Caudate nucleus (tissue), 63 donors: ENCODE measurements at places on chromosomes 12 and 14.

DNA sequence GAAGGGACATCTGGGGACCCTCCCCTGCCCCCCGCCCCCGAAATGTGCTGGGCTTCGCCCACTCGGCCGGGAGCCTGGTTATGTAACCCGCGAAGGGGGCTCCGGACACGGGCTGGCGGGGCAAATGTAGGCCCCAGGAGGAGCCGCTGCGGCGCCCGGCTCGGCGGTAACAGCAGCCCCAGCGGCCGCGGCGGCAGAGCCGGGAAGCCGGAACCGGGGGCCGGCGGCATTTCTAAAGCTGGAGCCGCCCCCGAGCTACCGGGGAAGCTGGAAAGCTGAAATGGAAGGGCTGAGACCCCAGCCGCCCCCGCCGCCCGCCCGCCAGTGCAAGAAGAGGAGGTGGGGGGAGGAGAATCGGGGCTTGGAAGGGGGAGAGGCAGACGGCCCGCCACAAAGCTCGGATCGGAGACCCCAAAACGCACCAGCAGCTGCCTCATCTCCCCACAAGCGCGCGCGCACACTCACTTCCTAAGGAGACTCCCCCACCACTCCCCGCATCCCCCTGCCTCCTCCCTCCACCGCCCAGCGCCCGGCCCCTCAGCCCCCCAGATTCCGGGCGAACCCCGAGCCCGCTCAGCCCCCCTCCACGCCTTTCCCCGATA, 1.5 kb downstream of the KDM2B start:
- peak; percentile 12 for DNase-seq

- DNase-seq: no peak
These were observed 77.6 kb downstream of the PTPRR start for GRCh38 chr12:70842942-70843341.

DNA sequence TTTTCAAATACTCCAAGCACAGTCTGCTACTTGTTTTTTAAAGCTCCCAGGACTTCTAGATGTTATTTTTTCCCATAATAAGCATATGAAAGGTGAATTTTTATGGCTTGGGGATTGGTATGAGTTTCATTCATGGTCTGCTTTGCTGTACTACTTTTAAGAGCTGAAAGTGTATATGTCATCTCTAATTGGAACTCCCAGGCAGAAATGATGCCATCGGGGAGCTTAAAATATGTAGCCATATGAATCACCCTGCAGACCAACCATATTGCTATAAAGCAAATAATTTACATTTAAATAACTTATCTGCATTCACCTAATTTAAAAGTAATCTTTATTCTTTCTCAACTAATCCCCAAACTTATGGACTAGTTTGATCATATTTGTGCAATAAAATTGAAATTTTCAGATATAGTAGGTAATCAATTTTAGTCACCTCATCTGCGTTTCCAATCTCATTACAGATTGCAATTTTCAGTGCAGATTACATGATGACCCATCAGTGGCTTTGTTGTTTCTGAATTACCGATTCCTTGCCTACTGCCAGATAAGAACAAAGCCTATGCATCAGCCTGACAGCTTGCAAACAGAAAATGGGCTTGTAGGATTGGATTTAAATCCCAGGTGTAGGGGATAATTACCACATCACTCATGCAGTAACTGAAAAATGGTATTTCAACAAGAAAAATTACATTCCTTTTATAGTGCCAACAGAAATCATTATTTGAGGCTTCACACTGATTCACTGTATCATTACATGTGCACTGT, 689.4 kb downstream of the NOVA1 start:
- no peak for DNase-seq

GRCh38 chr12:103441437-103442181, 54.2 kb downstream of the C12orf42 start:
- DNase-seq: no peak

GRCh38 chr12:6961695-6962284, 8.7 kb downstream of the PHB2 start:
- DNase-seq: no peak

DNA sequence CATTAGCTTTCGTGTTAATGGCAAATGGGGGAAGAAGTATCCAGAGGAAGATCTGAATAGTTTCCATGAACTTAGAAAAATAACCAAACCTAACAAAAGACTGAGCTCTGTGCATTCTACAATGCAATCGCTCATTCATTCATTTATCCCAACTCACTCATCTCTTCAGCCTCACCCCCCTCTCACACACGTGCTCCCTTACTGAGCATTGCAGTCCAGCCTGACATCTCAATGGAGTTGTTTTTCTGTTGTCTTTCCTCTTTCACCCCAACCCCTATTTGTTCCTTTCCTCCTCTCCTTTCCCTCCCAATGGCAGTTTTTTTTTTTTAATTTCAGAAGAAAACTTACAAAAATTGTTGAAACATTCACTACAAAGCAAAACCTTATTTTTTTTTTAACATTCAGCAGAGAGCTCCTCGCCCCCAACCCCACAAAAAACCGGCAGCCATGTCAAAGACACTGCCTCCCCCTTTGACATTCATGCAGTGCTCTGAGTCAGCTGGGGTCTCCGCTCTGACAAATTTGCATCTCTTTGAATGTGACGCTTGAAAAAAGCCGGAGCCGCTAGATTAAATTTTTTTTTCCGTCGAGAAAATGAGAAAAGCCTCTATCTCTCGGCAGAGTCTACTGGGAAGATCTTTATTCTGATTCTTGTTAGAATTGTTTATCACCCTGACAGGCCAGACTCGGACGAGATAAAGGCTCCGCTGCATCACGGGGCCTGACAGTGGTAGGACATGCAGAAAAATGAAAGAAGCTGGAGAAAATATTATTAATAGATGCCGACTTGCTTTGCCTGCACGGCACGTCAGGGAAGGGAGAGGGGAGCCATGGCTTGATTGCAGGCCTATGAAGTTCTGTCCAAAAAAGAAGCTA, 775.6 kb downstream of the VRK1 start:
- DNase-seq: no peak

- no peak for DNase-seq
These were observed 119.2 kb downstream of the TBC1D30 start for GRCh38 chr12:64943686-64944085.

DNA sequence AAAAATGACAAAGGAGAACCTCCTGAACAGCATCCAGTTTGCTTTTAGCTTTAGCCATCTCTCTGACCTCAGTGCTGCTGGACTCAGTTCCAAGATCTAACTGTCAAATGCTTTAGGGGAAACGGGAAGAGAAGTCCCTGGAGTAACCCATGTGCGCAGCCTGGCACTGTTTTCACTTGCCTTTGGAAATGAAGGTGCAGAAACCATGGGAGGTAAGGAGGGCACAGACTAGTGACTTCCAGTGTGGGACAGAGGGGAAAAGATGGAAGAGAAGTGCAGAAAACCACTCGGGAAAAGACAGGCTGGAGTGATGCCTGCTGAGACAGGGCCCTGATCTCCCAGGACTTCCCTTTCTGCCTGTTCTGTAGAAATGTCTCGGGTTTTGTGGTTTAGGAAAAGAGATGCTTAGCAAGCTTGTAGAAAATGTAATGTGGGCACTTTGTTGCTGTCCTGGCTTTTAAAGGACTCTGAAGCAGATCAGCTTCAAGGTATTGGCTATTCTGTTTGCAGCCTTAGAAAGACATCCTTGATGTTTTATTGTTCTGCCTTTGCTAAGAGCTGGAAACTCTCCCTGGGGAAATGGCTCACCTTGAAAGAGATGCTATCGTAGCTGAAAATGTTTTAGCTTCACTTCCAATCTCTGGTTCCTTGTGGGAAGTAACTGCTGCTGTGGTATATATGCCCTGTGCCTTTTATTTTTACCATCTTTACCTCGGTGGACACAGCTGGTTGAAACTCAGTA, 124.6 kb upstream of the HIF1A start:
- DNase-seq: no peak

- no peak for DNase-seq
These were observed 155.7 kb upstream of the HIF1A start for GRCh38 chr14:61539631-61540030.

DNA sequence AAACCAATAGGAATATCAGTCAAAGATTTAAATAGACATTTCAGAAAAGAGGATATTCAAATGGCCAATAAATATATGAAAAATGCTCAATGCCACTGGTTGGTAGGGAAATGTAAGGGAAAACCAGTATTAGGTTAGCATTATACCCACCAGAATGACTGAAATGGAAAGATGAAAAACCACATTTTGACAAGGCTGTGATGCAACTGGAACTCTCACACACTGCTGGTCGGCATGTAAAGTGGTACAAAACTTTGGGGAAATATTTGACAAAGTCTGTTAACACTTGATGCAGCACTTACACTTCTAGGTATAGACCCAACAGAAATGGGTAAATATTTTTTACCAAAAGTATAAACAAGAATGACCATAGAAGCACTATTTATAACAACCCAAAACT, 163.2 kb upstream of the C14orf180 start:
- no peak for DNase-seq

DNA sequence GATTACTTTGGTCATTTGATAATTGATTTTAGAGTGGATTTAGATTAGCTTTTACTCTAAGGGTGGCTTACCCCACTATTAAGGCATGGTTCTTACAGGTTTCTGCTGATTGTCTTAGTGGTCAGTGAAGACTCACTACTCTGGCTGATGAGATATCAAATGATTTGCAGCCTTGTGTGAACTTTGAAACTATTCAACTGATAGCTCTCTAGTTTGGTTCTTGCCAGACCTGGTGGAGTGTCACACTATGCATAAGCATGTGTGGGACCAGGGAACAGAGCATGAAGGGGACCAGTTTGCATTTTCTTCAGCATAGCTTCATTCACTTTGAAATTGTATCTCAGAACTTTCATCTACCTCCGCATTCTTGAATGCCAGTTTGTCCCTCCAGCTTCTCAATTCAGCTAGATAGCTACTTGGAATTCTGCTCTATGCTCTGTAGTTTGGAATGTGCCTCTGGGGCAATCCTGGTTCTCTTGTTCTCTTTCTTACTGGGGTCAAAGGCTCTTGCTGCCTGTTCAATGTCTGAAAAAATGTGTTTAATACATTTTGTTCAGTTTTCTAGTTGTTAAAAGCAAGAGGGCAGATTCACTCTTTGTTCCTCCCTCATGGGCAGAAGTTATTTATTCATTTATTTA, 12.7 kb downstream of the SCYL2 start:
- DNase-seq: no peak

- no peak for DNase-seq
These were observed 147.5 kb upstream of the C14orf180 start for GRCh38 chr14:104431929-104432541.

DNA sequence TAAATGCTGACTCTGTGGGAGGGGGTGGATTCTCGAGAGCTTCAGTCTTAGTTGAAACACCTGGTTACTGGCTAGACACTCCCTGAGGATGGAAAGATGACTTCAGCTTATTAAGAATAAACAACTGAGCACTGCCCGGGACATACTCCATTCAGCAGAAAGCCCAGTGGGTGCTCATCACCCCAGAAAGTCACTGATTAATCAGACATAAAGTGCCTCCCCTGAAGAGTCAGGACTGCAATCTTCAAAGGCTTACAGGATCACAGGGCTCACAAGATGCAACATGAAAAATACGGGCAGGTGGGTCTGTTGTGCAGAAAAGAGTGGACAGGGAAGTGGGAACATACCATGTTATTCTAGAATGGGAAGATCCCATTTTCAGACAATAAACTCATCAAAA, 207.0 kb downstream of the CALM1 start:
- no peak for DNase-seq

- DNase-seq: no peak
These were observed 861.3 kb upstream of the SEL1L start for GRCh38 chr14:82394916-82395315.

DNA sequence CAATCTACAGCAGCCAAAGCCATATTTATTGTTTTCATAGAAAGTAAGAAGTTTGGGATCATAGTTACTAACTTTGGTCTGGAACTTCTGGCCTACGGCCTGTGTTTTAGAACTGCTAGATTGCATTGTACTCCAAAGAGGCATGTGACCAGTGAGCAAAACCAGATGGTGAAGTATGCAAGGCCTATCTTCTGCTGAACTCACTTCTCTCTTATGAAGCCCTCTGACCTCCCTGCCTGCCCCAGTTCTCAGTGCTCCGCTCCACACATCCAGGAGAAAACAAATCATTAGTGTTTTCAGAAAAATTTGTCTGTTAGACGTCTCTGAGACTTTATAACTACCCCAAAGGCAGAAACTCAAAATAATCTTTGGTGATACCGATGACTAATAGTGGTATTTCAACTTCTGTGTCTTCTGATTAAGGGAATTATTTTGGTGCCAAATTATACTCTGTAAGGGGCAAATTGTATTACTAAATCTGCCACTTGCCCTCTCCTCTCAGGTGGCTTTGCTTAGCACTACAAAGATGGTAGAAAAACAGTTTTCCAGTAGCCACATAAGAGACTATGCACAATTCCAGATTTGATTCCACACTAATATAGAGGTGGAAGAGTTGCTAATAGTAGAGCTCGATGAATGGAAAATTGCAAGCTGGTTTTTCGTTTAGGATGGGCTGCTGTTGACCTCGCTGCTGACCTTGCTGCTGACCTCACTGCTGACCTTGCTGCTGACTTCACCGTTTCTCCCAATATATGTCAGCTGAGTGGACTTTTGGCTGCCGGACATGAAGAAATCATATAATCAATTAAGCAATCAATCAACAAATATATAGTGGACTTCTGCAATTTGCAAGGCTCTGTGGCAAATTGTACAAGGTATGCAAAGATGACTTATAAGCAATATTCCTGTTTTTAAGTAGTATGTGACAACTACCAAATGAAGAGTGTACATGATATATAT, 147.5 kb downstream of the KITLG start:
- no peak for DNase-seq

DNA sequence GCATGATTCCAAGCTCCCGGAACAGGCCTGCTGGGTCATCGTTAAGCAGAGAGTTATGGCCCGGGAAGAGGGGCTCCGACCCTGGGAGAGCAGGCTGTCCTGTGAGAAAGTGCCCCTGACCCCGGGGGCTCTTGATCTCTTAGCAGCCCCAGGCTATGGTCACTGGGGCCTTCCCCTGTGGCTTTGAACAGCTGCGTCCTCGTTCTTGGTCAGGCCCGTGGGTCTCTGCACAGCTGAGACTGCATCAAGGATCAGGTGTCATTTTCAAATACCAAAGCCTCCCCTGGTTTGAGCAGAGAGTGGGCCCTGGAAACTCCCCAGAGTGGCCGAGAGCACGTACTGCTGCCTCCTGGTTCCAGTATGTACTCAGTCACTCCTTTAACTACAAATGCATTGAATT, 114.8 kb downstream of the ESRRB start:
- DNase-seq: no peak

GRCh38 chr12:55188974-55189556, 31.8 kb upstream of the OR10A7 start:
- DNase-seq: no peak

GRCh38 chr14:22821193-22822015, 6.2 kb upstream of the SLC7A7 start:
- no peak for DNase-seq

GRCh38 chr12:107094183-107094448, 767 bp upstream of the CRY1 start:
- no peak for DNase-seq

- DNase-seq: no peak
These were observed 4.8 kb downstream of the SLC8A3 start for GRCh38 chr14:70183991-70184390.

- DNase-seq: no peak
These were observed 26.4 kb downstream of the SIX1 start for GRCh38 chr14:60622917-60623257.

- DNase-seq: no peak
These were observed 114.7 kb upstream of the FKBP4 start for GRCh38 chr12:2679816-2680675.
